ENCODE measurements at places on chromosomes 7 and 10.

DNA sequence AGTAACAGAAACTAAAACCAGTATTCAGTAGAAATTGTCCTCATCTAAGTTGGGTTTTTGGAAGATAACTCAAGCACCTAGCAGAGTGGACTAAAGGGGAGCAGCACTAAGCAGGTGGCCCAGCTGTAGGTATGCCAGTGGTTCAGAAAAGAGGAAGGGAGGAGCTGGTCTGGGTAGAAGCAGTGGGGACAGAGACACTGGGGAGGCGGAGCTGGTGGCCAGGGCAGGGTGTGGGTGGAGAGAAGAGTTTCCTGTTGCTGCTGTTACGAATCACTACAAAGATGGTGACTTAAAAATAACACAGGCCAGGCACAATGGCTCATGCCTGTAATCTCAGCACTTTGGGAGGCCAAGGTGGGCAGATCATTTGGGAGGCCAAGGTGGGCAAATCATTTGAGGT, 136.2 kb downstream of the WDR11 start:
- DNase-seq = no peak

GRCh38 chr7:64874114-64874513, 29.0 kb upstream of the ZNF273 start:
- DNase-seq = no peak

DNA sequence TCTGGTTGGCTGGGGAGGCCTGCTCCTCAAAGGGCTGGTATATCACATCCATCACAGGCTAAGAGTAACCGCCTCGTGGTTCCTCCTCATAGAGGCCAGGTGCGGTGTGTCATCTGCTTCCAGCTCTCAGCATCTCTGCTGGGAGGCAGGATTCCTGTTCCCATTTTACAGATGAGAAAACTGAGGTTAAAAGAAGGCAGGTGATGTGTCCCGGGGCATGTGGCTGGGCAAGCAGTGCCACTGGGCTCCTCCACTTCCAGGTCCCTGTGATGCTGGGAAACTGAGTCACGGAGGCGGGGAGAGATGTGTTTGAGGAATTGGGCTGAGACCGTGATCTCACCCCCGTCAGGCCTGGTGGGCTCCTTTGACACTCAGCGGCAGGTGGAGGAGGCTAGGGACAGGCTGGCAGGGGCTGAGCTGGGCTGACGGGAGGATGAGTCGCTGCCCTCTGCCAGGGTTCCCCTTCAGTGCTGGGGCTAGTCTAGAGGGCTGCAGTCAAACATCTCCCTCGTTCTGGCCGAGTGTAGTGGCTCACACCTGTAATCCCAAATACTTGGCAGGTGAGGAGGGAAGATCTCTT, 9.4 kb downstream of the ARPC1B start:
- DNase-seq = no peak

DNA sequence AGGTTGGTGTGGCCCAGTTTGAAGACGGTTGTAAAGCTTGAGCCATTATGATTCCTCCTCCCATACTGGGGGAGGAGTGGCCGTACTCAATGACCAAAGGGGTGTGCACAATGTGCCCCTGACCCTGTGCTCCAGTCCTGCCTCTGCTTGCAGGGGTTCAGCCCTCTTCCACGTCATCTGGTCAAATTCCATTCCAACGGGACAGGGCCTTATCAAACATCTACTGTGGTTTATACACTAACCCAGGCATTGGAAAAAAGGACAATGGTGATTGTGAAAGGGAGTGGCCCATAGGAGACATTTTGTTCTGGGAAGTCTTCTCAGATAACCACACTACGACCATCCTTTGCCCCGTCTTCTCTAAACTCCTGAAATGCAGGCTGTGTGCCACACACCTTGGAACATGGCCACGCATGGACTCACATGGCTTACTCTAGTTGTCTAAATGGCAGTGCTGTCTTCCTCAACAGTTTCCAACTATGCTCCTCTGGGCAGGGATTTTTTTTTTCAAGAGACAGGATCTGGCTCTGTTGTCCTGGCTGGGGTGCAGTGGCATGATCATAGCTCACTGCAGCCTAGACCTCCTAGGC, 103.0 kb downstream of the JCAD start:
- DNase-seq = no peak

DNA sequence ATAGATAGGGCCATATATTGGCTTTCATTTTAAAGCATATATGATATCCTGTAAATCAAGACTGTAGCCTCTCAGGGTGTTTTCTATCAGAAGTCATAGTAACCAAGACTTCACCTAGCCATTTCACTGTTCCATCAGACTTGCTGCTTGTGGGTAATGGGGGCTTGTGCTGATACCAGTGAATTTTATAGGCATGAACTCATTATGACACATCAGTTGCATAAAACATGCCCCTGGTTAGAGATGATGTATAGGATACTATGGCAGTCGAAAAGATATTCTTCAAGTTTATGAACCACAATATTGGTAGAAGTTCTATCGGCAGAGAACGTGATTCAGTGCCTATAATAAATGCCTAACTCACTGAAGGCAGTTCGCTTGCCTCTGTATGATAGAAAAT, 206.4 kb downstream of the ITGB1 start:
- DNase-seq = no peak

DNA sequence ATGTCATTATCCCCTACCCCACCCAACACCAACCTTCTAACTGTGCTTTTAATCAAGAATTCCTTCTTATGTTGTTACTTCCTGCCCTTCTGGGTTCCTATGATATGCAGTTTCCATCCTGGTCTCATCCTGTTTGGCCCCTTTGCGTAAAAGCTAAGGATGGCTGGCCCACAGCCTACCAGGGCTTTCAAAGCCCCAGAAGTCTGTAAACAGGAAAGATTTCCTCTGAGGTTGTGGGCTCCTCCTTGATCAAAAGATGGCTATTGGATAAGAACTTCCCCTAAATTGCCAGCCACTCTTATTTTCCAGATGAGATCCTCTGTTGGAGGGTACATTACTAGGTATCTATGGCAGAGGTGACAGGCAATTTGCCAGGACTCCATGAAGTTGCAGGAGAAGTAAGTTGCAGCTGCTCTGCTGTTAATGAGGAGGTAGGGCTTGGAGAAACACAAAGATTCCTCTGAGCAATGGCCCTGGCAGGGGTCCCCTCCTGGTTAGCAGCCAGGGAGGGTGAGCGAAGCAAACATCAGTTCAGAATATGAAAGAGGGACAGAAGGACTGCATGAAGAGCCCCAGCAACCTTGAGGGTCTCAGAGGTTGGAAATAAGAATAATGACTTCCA, 32.1 kb downstream of the NRP1 start:
- DNase-seq = no peak

GRCh38 chr10:78515038-78515872, 481.6 kb downstream of the RPS24 start:
- no peak for DNase-seq

- no peak for DNase-seq
Observed at GRCh38 chr10:120184547-120185337, 272.3 kb upstream of the PLPP4 start.

- no peak for DNase-seq
Observed at GRCh38 chr7:28998105-28998504, 40.0 kb upstream of the TRIL start.

- DNase-seq = no peak
Observed at GRCh38 chr7:45638916-45639315, 64.7 kb downstream of the ADCY1 start.

- no peak for DNase-seq
Observed at GRCh38 chr10:6211671-6212635, 9.2 kb downstream of the PFKFB3 start.

- DNase-seq = no peak
Observed at GRCh38 chr7:158809596-158809995, 19.7 kb downstream of the ESYT2 start.

- no peak for DNase-seq
Observed at GRCh38 chr7:151824373-151824933, 52.5 kb downstream of the PRKAG2 start.

- DNase-seq = no peak
Observed at GRCh38 chr7:13979671-13980435, 9.6 kb downstream of the ETV1 start.

DNA sequence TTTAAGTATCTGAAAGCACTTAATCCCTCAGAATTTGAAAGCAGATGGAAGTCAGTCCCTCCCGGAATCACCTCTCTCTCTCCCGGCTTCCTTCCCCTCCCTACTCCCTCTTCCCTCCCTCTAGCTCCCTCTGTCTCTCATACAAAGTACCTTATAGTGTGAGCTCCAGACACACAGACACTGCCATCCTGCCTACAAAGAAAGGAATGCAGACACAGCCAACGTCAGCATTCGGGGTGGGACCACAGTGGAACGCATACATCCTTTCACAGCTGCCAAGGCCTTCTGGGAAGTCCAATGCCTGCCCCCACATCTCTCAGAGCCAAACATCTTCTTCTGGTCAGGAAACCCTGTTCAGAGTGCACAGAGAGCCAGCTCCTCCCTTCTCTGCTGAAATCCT, 9.3 kb downstream of the NOD1 start:
- DNase-seq = no peak

GRCh38 chr10:109995595-109995994, 12.2 kb upstream of the ADD3 start:
- no peak for DNase-seq

DNA sequence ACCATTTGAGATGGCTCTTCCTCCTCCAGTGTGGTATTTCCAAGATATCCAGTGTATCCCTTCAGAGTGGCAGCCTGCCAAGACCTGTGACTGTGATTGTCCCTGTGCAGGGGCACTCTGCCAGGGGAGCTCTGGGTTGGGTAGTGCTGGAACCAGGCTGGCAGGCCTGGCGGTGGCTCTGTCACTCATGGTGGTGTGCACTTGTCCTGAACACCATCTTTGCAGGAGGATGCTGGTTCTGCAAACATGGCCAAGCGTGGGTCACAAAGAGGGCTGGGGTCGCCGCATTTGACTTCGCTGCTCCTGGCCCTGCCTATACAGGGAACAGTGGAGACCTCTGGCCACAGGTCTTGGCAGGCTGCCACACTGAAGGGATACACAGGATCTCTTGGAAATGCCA, 205.2 kb downstream of the PRPF18 start:
- DNase-seq = no peak
